ENCODE measurements at places on chromosomes 7 and 10.

GRCh38 chr7:99219185-99219767, 11.4 kb upstream of the KPNA7 start:
- no peak for DNase-seq

GRCh38 chr7:155509725-155510551, 36.4 kb downstream of the CNPY1 start:
- DNase-seq = no peak

DNA sequence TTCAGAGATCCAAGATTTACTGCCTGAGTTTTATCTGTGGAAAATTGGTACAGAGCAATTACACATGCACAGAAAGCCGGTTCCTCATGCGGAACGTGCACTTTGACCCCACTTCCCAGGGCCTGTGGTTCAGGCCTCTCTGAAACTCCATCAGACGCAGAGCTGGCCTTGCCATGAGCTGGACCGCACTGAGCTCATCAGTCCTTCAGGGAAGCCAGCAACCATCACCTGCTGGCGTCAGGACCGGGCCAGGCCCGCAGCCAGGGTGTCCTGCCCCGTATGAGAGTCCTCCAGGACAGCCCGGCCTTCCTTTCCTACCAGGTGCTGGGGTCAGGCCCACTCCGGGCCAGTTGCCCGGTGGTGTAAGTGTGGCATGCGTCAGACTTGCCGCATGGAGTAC, 446.5 kb upstream of the FOXK1 start:
- DNase-seq = no peak

DNA sequence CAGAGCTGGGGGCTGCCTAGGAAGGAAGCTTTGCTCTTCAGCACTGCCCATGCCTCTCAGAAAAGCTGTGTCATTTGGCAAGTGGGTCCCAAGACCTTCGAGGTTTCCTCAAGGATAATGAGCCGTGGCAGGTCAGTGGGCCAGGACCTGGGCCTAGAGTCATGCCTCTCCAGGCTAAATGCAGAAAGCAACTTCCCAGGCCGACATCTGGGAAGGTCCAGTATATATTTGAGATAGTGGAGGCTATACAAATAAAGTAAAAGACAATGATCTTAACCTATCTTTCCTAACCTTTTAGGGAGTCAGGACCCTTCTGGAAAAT, 2.4 kb upstream of the HOXA10 start:
- no peak for DNase-seq

DNA sequence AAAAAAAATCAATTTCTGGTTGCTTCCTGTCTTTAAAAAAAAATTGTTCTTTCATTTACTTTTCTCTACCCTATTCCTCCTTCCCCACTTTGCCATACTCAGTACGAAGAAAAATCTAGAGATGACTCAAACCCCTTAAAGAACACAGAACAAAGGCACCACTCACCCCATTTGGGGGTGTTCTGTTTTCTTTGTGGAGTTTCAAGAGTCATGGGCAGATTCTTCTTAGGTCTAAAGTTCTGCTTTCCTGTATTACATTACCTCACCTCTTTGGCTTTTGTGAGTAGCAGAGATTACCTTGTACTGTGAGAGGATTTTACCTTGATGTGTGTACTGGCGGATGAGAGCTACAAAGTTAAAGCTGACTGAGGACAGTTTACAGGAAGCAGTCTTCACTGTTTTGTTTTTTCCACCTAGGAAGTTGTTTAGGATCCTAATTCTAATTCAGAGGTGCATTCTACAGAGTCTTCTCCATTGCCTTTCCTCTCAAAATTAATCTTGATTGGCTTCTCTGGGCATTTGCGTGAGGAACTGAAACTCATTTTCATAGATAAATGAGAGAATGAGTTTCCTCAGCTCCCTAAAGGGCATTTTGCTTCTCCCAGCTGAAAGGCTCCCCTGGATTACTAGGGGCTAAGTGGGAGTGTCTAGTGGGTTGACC, 20.7 kb downstream of the AVL9 start:
- peak; percentile 43 for DNase-seq

GRCh38 chr10:132464256-132465192, 67.5 kb downstream of the PWWP2B start:
- no peak for DNase-seq

GRCh38 chr10:101595591-101596433, 7.7 kb downstream of the DPCD start:
- DNase-seq = no peak

DNA sequence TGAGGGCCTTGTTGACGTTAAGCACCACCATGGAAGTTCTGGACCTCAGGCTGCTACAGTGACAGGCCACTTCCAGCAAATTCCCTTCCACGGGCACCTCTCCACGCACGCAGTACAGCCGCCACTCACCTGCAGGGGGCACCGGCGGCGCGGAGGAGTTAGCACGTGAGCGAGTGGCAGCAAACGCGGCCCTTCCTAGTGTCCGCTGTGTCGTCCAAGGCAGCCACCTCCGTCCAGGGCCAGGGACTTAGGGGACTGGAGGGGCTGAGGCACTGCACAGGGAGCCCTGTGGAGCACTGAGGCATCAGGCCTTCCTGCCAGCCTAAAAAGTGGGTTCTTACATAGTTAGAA, 164.4 kb downstream of the SVIL start:
- no peak for DNase-seq

DNA sequence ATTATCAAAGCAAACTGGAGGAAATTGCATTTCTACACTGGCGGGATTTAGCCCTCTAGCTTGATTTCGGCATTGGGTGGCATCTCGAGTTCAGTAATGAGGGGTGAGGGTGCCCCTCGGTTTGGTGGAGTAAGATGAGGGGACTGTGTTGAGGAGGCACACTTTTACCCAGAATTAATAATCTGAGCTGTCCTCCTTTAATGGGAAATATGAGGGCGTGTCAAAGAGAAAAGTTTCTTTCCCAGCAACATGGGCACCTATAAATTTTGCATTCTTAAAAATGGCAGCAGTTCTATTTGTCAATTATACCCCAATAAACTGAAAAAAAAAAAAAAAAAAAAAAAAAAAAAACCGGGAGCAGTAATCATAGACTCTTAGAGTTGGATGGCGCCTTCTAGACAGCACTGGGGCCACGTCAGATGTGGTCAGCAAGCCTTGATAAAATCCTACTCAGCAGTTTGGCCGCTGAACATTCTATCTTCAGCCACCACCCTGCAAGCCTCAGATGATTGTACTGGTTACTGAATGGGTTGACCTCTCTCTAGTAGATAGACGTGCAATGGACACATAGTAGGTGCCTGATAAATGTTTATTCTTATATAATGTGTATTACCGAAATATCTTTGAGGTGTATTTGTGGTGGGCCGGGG, 931 bp downstream of the PAPSS2 start:
- DNase-seq = no peak

- no peak for DNase-seq
Observed at GRCh38 chr7:140983802-140984201, 30.9 kb downstream of the MRPS33 start.

DNA sequence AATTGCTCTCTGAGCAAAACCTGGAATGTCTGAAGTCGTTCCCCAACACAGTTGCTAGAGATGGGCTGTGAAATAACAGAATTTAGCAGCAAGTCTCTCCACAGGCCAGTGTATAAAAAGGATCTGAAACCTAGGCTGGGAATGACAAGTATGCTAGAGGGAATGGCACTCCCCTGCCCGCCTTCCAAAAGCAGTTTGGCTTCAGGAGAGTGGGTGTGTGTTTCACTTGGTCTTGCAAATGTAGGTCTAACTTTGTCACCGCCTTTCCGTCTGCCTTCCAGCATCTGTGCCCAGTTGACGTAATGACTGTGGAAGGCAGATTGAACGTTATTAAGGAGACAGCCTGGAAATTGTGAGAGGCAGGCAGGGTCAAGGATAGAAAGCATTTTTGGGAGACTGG, 18.0 kb upstream of the MTURN start:
- DNase-seq = no peak

GRCh38 chr7:54546081-54546985, 4.2 kb downstream of the VSTM2A start:
- no peak for DNase-seq

- DNase-seq = no peak
Observed at GRCh38 chr10:14909101-14909500, 30.4 kb downstream of the SUV39H2 start.

- no peak for DNase-seq
Observed at GRCh38 chr10:102118867-102119266, 1.3 kb downstream of the LDB1 start.

DNA sequence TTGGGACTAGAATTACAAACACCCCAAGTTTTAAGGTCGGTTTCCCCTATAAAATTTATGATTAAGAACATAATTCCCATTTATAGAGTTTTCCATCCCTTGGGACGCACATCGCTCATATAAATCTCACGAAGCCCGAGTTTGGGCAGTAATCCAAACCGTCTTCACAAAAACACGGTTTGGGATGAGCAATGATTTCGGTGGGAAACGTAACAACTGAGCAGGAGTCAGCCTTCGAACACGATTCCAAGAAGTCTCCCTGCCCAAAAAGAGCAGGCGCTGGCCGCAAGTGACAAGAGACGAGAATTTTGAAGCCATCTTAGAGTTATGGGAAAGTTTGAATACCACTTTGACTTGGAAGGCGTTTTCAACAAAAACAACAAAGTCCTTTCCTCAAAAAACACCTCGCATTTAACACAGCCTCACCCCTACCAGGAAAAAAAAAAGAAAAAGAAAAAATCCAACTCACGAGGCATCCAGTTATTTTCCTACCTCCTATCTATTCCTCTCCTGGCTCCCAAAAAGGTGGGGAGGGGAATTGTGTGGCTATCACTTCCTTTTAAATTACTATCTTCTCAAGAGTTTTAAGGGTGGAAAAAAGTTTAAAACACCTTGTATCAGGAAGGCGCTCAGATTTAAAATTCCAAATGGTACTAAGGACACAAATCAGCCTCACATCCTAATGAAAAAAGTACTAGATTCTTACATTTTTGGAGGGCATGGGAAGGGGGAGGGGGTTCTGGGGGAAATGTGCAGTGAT, 1.6 kb downstream of the SEPHS1 start:
- no peak for DNase-seq

DNA sequence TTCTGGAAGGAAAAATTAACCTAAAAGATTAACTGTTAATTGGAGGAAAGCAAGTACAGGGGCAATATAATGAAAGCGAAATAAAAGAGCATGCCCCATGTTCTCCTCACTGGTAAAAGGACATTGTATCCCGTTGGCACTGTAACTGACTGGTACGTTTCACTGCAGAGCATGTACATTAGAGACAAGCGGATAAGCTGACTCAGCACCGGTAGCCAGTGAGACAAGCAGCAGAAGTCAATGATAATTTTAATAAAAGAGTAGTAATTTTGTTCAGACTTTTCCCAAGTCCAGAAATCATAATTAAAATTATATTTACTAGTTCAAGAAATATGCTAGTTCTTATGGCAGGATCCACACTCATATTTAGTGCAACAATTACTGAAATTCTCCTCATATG, 161.5 kb upstream of the VWC2 start:
- DNase-seq = no peak

- no peak for DNase-seq
Observed at GRCh38 chr10:109676703-109677102, 246.6 kb downstream of the XPNPEP1 start.

DNA sequence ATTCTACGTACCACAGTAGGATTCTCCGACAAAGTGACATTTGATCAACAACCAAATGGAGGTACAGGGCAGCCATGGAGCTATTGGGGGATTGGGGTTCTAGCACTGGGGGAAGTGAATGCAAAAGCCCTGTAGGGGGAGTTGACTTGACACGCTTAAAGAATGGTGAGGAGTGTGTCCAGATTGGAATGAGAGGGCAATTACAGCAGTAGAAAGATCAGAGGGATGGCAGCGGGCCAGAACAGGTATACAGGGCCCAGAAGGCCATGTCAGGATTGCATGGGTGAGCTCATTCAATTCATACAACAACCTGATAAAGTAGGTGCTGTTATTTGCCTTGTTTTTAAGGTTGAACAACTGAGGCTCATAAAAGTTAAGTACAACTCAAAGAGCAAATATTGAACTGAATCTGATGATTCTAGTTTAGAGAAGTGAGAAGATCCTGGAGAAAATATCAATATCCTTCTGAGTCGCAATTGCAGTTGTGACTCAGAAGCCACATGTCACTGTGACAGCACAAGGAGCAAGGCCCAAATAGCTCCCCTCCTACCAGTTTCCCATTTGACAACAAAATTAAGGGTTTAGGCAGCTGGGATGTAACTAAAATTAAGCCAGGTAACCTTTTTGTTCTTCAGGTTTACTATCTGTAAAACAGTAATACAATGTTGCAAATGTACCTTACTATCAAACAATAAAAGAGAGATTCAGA, 28.0 kb upstream of the CTTNBP2 start:
- DNase-seq = no peak

DNA sequence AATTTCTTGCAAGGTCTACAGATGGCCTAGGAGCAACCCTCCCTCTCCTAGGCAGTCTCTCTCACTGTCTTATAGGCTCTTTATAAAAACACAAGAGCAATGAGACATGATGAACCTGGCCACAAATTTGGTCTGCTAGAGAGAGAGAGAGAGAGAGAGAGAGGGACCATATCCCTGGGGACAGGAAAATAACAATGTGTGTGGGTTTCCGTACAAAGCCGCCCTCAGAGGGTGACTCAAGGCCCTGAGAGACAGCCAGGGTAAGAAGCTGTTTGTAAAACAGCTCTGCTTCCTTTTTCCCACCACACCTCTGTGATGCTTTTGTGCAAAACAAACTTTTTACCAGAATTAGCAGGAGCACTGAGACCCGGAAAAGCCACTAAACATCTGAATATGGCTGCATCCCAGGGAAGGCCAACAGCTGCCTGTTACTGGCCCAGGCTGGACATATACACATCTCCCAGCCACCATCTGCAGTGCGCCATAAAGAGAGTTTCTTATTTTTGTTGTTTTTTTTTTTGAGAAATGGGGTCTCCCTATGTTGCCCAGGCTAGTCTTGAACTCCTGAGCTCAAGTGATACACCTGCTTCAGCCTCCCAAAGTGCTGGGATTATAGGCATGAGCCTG, 18.4 kb downstream of the GIMAP5 start:
- DNase-seq = peak; percentile 88

GRCh38 chr7:135692055-135692454, 29.7 kb downstream of the STMP1 start:
- no peak for DNase-seq

DNA sequence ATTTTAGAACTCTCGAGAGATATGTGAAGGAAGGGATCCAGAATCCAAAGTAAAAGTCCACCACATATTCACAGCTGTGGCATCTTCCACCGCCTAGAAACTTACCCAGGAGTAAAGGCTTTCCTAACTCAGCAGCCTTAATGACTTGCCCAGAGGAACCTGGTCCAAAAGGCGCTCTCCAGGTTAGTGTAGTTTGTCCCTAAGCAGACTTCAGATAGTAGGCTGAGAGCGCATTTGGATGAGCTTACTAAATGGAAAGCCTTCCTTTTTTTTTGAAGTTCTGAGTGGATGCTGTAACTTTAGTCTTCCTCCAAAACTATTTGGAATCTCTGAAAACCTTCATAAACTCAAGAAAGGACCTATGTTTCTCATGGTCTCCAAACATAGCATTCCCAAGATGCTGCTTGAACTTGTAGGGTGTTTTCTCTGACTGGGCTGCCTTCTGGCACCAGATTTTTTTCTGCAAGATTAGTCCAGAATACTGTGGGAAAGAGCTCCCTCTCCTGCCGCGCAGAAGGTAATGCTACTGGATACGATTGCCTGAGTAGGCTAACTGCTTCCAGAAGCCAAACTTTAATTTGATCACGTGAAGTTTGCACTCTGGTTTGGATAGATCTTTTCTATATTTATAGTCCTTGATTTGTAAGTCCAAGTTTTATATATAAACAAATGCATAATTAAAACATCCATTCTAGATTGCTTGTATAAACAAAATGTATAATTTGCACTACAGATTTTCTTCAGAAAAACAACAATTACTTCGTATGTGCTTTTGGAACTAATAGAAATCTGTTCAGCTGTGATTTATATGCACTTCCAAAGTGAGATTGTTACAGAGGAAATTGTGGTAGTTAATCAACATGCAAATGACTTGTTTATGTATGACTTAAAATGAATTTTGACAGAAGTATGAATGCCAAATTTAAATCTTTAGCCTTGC, 19.6 kb upstream of the GPR37 start:
- no peak for DNase-seq

Data from CD8-positive, alpha-beta memory T cell (primary cell).